ENCODE measurements at places on chromosomes 2 and 18. TPM values are rescaled to one million over a fixed set of nuclear protein-coding genes. Genes with fewer than 3 reads are reported as not detected.
A peak's percentile ranks its signal among the peaks of the same experiment; 100 is the strongest.

DNA sequence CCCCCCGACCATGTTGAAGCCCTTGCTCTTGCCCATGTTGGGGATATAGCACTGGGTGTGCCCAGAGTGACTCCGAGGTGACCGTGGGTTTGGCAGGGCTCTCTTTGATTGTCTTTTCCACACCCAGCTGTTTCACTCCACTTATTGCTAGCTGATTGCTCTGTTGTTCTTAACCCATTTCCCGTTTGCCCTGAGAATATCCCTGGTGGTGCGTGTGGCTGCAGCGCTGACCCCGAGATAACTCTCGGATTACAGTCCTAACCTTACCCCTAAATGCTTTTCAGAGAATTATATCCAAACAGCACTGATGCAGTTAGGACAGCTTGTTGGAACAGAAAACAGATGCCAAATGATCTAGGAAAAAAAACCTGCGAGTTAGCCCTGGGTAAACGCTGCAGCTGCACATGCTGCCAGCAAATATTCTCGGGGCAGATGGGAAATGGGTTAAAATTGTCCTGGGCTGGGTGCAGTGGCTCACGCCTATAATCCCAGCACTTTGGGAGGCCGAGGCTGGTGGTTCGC, 34.3 kb upstream of the SNORC start:
- no peak for DNase-seq

- peak; percentile 72 for DNase-seq
Measured at GRCh38 chr2:113080134-113080533, 12.4 kb downstream of the IL1F10 start.

DNA sequence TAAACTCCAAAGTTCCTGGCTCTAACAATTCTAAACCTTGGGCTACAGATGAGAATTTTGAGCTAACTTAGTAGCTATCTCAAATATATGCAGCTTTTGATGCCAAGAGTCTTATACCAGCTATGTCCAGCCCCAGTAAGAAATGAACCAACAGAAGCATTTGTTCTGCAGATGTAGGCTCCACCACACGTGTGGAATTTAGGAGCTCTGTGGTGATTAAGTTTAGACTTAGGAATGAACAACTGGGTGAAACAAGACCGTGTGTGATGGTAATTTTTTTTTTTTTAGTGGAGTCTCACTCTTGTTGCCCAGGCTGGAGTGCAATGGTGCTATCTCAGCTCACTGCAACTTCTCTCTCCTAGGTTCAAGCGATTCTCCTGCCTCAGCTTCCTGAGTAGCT, 179.7 kb downstream of the ANKRD30B start:
- DNase-seq = no peak

GRCh38 chr18:74375999-74376398, 60.4 kb downstream of the C18orf63 start:
- DNase-seq = no peak

DNA sequence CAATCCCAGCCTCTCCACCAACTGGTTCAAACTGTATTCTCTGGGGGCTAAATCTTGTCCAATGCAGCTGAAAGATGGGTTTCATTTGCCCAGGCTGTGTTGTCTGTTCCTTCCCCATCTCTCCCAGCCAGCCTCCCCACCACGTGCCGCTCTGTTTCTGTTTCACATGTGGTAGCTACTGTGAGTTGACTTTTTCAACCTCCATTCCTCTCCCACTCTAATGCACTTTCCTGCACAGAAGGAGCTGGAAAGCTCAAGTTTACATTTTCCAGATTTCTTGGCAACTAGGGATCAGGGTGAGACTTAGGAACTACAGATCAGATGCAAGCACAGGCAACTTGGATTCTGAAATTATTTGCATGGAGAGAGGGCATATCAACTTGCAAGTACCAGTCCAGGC, 19.0 kb upstream of the NPAS2 start:
- no peak for DNase-seq

- DNase-seq = no peak
Measured at GRCh38 chr2:190984595-190984994, 29.4 kb downstream of the STAT1 start.

GRCh38 chr2:72562451-72563153, 263.2 kb downstream of the EXOC6B start:
- DNase-seq = no peak

- no peak for DNase-seq
Measured at GRCh38 chr2:224155896-224156295, 116.8 kb upstream of the SERPINE2 start.

DNA sequence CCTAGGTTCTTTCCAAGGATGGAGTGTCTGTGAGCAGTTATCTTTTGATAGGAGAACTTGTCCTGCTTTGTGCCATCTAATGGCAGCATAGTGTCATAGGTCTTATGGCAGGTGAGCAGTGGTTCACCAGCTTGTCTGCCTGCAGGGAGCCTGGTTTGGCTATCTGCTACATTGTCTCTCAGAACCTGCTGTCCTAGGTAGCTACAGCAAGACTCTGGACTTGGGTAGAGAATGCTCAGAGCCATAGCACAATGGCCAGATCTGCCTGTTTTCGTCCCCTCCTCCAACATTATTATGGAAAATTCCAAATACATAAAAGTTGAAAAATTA, 28.3 kb downstream of the AGFG1 start:
- DNase-seq = no peak

The ACKR3 gene
- total RNA-seq = not detected

The MROH2A gene
- total RNA-seq = 2.4 TPM
